ENCODE measurements at places on chromosomes 11 and 22. TPM values are rescaled to one million over a fixed set of nuclear protein-coding genes. Genes with fewer than 3 reads are reported as not detected.

- no peaks in the 10 kb centered on the region for H3K4me1 ChIP-seq
- H3K4me3 ChIP-seq, result no peak overlapping the region
- no peaks in the 10 kb centered on the region for H3K27me3 ChIP-seq
- no peak for DNase-seq
- no peaks in the 10 kb centered on the region for H3K36me3 ChIP-seq
These were observed 426.7 kb downstream of the MIAT start for GRCh38 chr22:27084130-27084529.

- no peak for DNase-seq
- H3K4me1 ChIP-seq, result peaks cover 2% of the 10 kb centered on the region
- H3K27me3 ChIP-seq, result no peaks in the 10 kb centered on the region
- no peak overlapping the region for H3K4me3 ChIP-seq
- H3K27ac ChIP-seq, result no peak overlapping the region
These were observed 7.4 kb upstream of the ZBTB16 start for GRCh38 chr11:114052160-114052559.

The MIOX gene
- not detected for total RNA-seq

GRCh38 chr11:60887556-60887955, 18.8 kb downstream of the PRPF19 start:
- no peak overlapping the region for H3K27ac ChIP-seq
- no peak overlapping the region for H3K4me3 ChIP-seq
- no peaks in the 10 kb centered on the region for H3K27me3 ChIP-seq

GRCh38 chr11:12218909-12219308, 108.5 kb downstream of the MICAL2 start:
- no peak overlapping the region for H3K4me3 ChIP-seq
- peaks cover 94% of the 10 kb centered on the region for H3K4me1 ChIP-seq
- no peaks in the 10 kb centered on the region for H3K27me3 ChIP-seq
- peak; percentile 55 for DNase-seq
- peak overlapping the region; percentile 58 for H3K27ac ChIP-seq

- no peak for DNase-seq
- peaks cover 89% of the 10 kb centered on the region for H3K4me1 ChIP-seq
These were observed 2.8 kb downstream of the PDGFB start for GRCh38 chr22:39241794-39242594.

The PRR5 gene
- not detected for total RNA-seq

- H3K36me3 ChIP-seq, result peaks cover 3% of the 10 kb centered on the region
- no peak overlapping the region for H3K27ac ChIP-seq
- no peaks in the 10 kb centered on the region for H3K4me1 ChIP-seq
- DNase-seq, result no peak
- no peak overlapping the region for H3K4me3 ChIP-seq
- H3K27me3 ChIP-seq, result no peaks in the 10 kb centered on the region
These were observed 36.9 kb downstream of the BDNF start for GRCh38 chr11:27663326-27663725.

The SAA4 gene
- not detected for total RNA-seq

The GSTT2B gene
- not detected for total RNA-seq

DNA sequence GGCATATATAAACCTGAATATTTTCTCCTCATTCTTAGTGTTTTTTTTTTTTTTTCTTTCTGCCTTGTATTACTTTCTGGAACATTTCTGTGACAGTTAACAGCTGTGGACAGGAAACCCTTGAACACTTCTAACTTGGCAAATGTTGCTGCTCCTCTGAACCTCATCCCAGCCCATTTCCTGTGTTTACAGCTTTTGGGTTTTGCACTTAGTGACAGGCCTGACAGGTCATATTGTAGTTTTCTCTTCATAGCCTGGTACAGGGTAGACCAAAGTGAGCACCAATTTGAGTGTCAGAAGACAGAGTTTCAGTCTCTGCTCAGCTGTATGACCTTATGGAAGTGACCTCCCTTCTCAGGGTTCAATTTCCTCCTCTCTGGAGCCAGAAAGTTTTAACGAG, 91.6 kb downstream of the STIM1 start:
- no peak for DNase-seq

DNA sequence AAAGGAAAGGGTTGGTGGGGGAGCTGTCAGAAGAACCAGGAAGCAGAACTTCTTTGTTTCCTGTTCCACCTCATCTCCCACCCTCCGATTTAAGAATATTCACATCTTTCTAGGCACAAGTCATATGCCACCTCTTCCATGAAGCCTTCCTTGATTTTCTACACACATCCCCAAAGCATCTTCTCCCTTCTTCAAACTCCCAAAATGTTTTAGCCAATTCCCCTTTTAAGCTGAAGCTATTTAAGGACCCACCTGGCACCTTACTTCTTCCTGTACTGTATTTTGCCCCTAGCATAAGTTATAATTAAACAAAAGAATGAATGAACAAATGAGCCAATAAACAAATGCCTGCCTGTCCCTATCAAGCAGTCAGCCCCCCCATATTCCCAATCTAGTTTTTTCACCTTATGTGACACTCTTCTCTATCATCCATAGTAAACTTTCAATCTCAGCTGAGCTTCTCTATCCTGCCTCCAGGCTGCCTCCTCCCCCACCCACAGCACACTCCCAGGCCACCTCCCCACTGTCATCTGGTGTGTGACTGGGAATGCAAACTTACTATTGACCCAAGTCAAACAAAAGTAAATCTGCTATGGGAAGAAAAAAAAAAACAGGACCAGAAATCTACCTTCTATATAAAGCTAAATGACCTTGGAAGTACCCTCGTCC, 3.9 kb downstream of the TNKS1BP1 start:
- no peaks in the 10 kb centered on the region for H3K27me3 ChIP-seq
- peak overlapping the region; percentile 94 for H3K27ac ChIP-seq
- peaks cover 47% of the 10 kb centered on the region for H3K36me3 ChIP-seq
- H3K4me3 ChIP-seq, result peak overlapping the region; percentile 90

DNA sequence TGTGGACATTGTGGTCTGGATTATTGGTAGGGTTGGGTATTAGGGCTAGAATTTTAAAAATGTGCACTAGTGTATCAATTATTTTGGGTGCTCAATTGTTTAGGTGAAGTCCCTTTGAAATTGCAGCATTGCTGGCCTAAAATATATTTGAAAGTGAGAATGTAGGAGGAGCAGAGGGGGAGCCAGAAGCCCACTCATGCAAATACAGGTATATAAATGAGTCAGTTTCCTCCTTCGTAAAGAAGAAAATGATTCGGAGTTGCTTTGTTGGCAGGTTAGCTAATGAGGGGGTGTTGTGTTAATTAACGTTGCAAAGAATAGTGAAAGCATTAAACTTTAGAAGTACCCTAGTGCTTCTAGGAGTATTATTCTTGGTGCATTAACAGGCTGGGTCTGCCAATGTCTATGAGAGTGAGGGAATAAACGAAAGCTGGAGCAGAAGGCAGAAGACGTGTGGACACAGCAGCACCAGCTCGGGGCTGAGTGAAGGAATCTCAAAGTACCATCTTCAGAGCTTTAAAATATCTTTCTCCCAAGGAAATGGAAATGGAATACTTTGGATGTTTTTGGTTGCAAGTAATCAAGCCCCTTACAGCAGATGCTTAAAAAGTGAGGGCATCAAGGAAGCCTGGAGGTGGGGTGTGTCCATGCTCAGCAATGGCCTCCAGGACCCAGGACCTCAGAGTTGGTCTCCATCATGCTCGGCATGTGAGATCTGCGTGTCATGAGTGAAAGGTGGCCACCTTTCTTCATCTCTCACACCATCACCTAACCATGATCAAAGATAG, 522.9 kb downstream of the NTM start:
- no peaks in the 10 kb centered on the region for H3K27me3 ChIP-seq
- H3K36me3 ChIP-seq, result no peaks in the 10 kb centered on the region
- H3K4me1 ChIP-seq, result no peaks in the 10 kb centered on the region
- no peak overlapping the region for H3K27ac ChIP-seq
- DNase-seq, result no peak

DNA sequence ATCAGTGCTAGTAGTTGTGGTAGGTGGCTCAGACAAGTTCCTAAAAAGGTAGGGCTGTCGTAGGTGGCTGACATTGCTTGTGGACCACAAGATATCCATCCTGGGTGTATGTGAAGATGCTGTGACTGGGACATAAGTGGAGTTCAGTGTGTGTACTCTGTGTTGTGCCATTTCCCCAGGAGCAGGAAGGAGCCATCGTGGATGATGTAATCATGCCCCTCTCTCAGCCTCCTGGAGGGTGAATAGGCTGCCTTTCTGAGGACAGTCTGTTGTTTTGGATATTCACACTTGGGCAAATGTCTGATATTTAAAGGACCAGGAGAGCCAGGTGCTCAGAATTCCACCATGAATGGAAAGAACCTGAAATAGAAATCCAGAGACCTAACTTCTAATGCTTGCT, 2.7 kb downstream of the HEPHL1 start:
- no peak overlapping the region for H3K27ac ChIP-seq
- DNase-seq, result no peak
- H3K4me3 ChIP-seq, result no peak overlapping the region

DNA sequence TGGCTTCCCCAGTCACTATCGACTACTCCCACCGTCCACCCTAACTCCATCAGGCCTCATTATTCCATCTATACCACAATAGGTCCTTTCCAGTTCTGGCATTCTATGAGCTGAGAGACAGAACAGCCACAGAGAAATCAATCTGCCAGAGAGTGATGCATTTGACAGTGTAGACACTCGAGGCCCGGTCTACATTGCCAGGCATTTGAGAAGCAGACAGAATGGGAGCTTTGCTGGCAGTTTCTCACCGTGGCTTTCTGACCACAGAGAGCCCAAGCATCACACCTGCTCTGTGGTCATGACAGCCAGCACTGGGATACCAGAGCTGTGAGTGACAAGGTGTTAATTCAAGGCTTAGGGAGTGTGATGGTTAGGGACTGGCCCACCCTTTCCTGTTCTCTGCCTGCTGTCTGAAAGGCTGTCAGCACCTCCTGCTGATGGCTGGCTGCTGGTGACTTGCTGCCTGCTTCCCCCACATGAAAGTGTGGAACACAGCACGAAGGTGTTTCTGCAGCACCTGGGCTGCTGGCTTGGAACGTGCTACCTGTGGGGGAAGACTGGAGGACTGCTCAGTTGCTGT, 137.8 kb downstream of the KIRREL3 start:
- H3K36me3 ChIP-seq, result no peaks in the 10 kb centered on the region
- peak; percentile 17 for DNase-seq
- H3K4me3 ChIP-seq, result no peak overlapping the region
- no peaks in the 10 kb centered on the region for H3K4me1 ChIP-seq

The LAYN gene
- 45.5 TPM for total RNA-seq

GRCh38 chr11:2186669-2187279, 15.2 kb upstream of the TH start:
- H3K4me1 ChIP-seq, result peaks cover 7% of the 10 kb centered on the region
- peak; percentile 62 for DNase-seq
- H3K27me3 ChIP-seq, result no peaks in the 10 kb centered on the region
- H3K36me3 ChIP-seq, result no peaks in the 10 kb centered on the region
- no peak overlapping the region for H3K27ac ChIP-seq

DNA sequence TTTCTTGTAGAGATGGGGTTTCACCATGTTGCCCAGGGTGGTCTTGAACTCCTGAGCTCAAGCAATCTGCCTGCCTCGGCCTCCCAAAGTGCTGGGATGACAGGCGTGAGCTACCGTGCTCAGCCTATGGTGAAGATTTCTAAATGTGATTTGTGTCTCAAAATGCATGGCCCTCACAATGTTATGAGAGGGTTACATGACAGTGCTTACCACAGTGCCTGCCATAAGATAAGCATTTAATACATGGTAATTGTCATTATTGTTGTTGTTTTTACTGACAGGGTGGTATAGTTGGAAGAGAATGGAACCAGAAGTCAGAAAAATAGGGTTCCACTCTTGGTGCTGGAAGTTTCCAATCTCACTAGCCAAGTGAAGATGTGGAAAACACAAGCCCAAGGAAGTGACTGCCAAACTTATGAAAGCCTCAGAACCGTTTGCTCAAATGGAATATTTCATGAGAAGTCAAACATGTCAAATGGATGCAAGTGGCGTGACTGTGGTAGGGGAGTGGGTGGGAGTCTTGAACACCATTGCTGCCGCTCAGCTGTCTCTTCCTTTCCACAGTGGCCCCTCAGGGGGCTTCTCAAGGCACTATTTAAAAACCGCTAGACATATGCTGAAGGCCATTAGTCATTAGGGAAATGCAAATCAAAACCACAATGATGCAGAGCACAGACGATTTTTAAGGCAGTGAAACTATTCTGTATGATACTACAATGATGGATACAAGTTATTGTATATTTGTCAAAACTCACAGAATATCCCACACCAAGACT, 29.1 kb upstream of the LMO2 start:
- no peak overlapping the region for H3K4me3 ChIP-seq
- peaks cover 3% of the 10 kb centered on the region for H3K27me3 ChIP-seq
- H3K4me1 ChIP-seq, result no peaks in the 10 kb centered on the region
- H3K36me3 ChIP-seq, result no peaks in the 10 kb centered on the region

DNA sequence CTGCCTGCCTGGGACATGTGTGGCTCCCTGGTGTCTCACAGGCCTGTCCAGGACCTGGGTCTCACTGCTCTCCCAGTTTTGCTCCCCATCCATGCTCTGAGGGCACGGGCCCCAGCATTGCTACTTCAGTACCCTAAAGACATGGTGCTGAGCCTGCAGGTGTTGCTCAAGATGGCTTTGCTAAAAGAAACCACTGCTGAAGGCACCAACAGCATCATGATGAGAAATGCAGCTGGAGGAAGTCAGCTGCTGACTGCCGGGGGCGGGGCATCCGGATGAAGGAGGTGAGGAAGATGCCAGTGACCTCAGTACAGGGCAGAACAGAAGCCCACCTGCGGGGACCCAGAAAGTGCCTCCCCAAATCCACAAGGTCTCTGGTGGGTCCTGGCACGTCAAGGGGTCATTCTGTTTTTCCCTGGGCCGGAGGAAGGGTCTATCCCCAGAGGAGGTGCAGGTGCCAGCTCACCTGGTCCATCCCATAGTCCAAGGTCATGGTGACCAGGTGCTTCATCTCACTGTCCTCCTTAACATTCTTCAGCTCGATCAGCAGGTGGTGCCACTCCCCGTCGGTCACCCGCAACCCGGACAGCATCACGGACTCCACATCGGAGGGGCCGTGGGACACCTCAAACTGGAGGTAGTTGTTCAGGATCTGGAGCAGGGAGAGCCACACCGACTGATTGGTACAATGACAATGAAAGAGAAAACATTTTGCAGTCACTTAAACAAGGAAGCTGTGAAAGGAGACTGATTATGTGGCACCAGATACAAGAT, 63.9 kb downstream of the TRMU start:
- no peak for DNase-seq
- H3K36me3 ChIP-seq, result peaks cover 7% of the 10 kb centered on the region
- no peak overlapping the region for H3K4me3 ChIP-seq

- H3K36me3 ChIP-seq, result no peaks in the 10 kb centered on the region
- no peak overlapping the region for H3K27ac ChIP-seq
- H3K4me3 ChIP-seq, result no peak overlapping the region
- H3K27me3 ChIP-seq, result no peaks in the 10 kb centered on the region
These were observed 69.7 kb upstream of the SLC6A5 start for GRCh38 chr11:20529757-20530156.

DNA sequence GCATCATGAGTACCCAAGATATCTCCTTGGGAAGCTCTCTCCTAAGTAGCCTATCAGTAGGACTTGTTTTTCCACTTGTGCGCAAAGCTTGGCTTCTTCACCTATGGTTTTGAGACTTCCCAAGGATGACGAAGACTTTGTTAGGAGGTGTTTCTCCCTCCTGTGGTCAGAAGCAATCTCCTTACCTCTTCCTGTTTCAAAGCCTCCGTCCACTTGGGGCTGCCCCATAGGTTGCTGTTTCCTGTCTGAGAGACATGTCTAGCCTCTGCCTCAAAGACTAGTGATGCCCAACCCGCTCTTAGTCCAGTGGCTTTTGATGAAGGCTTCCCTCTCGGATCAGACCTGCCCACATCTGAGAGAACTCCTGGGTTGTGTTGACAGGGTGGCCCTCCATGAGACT, 92.9 kb downstream of the TRAF6 start:
- no peaks in the 10 kb centered on the region for H3K4me1 ChIP-seq
- no peaks in the 10 kb centered on the region for H3K27me3 ChIP-seq
- no peak overlapping the region for H3K27ac ChIP-seq
- DNase-seq, result no peak

The MS4A6E gene
- total RNA-seq, result not detected

The PATE4 gene
- total RNA-seq, result not detected

The MMP13 gene
- not detected for total RNA-seq

All from stomach (tissue), 19 donors.